ENCODE measurements at places on chromosomes 2 and 18. TPM values are rescaled to one million over a fixed set of nuclear protein-coding genes. Genes with fewer than 3 reads are reported as not detected.

RAPGEF4 gene
- total RNA-seq: 1.7 TPM

UCN gene
- 1.6 TPM for total RNA-seq

DNA sequence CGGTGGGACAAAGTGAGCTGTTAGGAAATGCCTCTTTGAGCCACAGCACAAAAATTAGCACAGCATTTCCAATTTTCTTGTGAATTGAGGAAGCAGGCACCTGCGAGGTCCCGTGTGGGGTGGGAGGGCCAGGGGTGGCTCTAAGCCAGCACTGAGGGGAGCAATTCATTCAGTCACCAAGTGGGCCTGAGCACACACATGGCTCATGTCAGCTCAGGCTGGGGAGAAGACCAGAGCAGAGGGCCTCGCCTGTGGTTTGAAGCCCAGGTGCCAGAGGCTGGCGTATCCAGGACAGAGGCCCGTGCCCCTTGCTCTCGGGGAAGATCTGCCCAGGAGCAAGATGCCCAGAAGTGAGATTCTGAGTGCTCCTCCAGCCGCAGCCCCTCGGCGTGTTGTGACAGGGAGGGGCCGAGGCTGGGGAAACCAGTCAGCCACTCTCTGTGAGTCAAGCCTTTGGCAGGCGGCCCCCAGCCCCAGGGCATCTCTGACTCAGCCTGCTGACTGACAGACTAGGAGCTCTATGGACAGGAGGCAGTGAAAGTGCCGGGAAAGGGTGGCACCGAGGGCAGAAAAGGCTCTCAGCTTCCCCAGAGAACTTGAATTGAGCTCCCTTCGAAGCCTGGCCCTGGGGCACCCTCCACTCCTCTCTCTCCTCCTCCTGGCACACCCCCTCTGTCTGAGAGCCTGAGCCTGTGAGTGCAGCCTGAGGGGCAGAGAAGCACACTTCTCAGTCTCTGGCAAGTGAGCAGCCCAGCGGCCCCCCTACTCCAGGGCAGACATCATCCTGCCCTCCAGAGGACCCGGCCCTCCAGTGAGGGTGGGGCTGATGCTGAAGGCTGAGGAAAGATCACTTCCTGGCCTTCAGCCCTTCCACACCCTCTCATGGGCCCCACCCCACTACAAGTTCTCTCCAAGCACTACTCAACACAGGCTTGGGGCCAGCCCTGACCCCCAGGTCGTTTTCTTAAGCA lies 32.3 kb downstream of the CYP26B1 start:
- peak; percentile 26 for DNase-seq

DNA sequence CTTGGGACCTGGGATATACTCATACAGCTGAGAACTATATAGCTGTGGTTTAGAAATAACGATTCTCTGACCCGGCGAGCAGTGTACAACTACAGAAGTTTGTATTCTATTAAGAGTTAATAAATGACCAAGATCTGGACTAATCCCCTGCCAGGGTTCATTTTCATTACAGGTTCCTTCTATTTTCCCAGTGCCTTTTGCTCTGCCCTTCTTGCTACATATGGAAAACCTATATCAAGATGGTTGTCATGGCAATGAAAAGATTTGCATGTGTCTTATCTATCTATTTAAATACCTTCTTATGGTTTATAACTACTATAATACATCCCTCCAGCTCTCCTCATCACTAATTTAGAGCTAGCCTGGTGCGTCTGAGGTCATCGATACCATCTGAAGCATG lies 965.2 kb downstream of the BCL11A start:
- no peak for DNase-seq

DNA sequence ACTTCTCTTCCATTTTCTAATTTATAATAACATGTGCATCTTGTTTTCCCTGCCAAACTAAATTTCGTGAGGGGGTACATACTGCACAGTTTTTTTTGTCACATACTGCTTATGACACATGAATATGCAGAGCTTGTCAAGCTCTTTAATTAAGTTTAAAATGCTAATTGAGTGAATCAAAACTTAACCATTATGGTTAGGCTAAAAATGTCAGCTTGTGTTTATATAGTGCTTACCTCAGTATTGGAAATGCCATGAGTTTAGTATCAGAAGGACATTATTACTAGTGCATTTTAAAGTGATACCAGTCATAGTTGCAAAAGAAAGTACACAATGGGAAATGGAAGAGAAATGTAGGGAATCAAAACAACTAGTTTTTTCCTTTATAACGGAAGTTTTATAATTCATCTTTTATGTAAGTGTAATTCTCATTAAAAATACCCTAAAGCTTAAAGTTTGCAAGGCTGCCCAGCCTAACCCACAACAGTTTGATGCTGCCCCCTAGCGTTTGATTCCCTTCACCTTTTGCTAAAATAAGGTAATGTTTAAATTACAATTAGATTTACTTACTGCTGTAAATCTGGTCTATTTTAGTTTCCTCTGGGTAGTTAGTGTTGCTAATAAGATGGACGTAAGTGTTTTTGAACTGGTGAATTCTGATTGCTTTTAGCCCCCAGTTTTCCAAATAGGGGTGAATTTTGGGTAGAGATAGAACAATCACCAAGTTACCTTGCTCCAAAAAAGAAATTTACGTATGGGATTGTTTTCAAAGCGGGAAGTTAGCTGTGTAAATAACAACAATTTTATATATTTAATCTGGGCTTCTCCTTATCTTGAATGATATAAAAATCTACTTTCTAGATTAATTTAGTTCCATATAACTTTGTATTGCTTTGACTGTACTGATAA lies 3.2 kb downstream of the SLC39A10 start:
- peak; percentile 71 for DNase-seq

DNA sequence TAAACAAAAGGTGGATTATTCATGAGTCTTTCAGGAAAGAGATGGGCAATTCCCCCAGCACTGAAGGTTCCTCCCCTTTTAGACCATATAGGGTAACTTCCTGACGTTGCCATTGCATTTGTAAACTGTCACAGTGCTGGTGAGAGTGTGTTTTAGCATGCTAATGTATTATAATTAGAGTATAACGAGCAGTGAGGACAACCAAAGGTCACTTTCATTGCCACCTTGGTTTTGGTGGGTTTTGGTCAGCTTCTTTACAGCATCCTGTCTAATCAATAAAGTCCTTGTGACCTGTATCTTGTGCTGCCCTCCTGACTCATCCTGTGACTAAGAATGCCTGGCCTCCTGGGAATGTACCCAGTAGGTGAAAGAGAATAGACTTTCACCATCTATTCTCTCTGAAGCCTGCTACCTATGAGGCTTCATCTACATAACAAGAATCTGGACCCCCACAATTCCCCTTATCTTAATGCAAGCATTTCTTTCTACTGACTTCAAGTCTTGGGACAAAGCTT lies 148.7 kb downstream of the CABLES1 start:
- DNase-seq: no peak

GRCh38 chr18:8611916-8612576 lies 2.8 kb downstream of the RAB12 start:
- DNase-seq: no peak

GRCh38 chr2:162217598-162217997 lies 25.6 kb downstream of the FAP start:
- DNase-seq: no peak

- DNase-seq: no peak
Observed at GRCh38 chr2:188976545-188977268, 2.5 kb downstream of the COL3A1 start.

DNA sequence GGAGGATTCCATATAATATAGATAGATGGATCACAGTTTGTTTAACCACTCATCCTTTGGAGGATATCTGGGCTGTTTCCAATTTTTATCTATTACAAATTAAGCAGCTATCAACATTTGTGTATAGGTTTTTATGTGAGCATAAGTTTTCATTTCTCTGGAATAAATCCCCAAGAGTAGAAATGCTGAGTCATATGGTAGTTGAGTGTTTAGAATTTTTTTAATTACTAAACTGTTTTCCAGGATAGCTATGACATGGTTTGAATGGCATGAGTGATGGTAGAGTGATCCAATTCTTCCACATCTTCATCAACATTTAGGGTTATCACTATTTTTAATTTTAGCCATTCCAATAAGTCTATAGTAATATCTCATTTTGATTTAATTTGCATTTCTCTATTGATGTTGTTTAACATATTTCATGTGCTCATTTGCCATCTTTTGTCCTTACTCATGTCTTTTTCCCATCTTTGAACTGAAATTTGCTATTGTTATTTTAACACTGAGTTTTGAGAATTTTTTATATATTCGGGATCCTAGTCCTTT lies 31.4 kb downstream of the ABCB11 start:
- no peak for DNase-seq

GRCh38 chr2:164126960-164127660 lies 391.3 kb upstream of the FIGN start:
- DNase-seq: no peak

- DNase-seq: no peak
Observed at GRCh38 chr2:104864280-104865095, 10.6 kb downstream of the POU3F3 start.

Data from neural crest cell (in vitro differentiated cells).